ELF-1 (cell line): ENCODE measurements at places on chromosomes 7 and 10.

- DNase-seq = peak; percentile 20
Observed at GRCh38 chr7:135650831-135651573, 11.3 kb upstream of the STMP1 start.

DNA sequence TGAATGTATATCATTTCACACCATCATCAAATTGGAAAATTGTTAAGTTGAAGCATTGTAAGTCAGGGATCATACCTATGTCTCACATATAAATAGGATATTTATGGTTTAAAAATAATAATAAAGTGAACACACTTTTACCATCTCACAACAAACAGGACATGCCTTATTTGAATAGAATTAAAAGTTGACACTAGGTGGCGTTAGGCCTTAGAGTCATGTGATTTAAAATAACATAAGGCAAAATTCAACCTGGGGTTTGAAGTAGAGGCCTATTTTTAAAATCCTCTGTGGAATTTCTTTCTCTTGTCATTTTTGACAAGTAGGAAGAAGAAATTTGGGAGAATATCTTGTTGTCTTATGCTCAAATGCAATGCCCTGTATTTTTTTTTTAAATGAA is 184.7 kb upstream of the PCDH15 start:
- DNase-seq = no peak

DNA sequence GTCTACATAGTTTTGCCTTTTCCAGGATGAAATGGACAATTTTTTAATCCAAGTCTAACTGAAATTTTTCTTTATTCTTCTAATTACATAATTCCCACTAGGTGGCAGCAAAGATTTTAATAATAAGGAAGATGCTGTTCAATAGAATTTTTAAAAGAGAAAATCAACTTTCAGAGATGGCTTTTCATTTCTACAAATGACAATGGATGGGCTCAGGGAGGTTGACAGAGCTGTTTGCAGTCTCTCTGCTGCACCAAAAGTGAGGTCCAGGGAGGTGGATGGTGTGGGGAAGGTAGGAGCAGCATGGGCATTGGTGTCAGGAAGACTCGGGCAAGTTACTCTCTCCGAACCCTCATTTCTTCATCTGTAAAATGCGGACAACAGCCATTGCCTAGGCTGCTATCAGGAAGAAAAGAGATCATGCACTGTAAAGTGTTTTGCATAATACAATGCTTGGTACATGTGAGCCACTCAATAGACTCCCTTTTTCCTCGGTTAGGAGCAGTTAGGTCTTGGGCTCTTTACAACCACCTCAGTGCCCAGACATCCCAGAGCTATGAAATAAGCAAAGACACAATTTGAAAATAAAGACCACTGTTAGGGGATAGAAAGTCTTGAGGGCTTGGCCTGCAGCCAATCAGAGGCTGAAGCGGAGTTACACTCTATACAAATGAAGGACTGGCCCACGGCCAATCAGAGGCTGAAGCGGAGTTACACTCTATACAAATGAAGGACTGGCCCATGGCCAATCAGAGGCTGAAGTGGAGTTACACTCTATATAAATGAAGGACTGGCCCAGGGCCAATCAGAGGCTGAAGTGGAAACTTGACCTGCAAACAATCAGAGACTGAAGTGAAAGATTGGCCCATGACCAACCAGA is 107.1 kb downstream of the ABLIM1 start:
- DNase-seq = no peak

- no peak for DNase-seq
Observed at GRCh38 chr7:1510780-1511154, 6.6 kb upstream of the INTS1 start.

GRCh38 chr7:142174441-142174840 is 62.9 kb downstream of the MGAM2 start:
- DNase-seq = no peak
